ENCODE measurements at places on chromosomes 16 and 17.

DNA sequence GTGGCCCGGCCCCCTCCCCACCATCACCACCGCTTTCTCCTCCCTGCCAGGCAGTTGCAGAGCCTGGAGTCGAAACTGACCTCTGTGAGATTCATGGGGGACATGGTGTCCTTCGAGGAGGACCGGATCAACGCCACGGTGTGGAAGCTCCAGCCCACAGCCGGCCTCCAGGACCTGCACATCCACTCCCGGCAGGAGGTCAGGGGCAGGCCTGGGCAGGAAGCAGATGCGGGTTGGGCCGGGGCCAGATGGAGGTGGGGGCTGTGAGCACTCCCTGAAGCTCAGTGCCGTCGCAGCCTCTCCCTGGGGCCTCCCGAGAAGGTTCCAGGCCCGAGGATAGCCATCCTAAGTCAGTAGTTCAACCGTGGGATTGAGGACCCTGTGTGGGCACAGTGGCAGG is 14.2 kb upstream of the ADGRG3 start:
- DNase-seq, result no peak

DNA sequence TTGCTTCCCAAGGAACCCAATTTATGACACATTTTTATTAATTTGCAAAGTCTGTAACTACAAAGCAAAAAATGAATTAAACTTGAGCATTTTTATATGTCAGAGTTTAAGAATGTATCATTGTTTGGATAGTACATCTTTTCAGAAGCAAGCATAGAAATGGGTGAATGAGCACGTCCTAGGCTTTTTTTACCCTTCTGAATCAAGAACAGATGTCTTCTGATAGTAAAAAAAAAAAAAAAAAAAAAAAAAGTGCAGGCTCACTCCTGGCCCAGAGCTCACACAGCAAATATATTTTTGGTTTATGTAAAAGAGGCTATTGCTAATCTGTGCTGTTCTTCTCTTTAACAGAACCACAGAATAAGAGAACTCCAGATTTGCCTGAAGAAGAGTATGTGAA is 6.3 kb downstream of the TERF2IP start:
- no peak for DNase-seq

- no peak for DNase-seq
These were observed at the start of gene BCAR1 for GRCh38 chr16:75251280-75252048. Gene BCAR1 (minus strand): TSS chr16:75251624. CDS start chr16:75251482, 142 bp downstream.

DNA sequence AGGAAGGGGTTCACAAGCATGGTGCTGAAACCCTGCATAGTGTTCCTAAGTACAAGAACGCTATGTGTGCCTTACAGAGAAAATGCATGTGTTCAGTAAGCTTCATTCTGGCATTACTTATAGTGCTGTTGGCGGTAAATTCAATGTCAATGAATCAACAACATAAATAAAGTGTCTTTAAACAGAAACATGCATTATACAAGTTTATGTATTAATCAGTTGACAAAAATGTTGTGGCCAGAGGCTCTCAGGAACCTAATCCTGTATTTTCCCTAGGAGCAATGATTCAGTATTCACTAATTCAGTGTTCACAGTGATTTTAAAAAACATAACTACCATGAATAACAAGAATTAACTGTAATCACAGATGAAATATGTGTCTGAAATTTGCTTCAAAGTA is 47.1 kb upstream of the MYOCD start:
- DNase-seq, result no peak

DNA sequence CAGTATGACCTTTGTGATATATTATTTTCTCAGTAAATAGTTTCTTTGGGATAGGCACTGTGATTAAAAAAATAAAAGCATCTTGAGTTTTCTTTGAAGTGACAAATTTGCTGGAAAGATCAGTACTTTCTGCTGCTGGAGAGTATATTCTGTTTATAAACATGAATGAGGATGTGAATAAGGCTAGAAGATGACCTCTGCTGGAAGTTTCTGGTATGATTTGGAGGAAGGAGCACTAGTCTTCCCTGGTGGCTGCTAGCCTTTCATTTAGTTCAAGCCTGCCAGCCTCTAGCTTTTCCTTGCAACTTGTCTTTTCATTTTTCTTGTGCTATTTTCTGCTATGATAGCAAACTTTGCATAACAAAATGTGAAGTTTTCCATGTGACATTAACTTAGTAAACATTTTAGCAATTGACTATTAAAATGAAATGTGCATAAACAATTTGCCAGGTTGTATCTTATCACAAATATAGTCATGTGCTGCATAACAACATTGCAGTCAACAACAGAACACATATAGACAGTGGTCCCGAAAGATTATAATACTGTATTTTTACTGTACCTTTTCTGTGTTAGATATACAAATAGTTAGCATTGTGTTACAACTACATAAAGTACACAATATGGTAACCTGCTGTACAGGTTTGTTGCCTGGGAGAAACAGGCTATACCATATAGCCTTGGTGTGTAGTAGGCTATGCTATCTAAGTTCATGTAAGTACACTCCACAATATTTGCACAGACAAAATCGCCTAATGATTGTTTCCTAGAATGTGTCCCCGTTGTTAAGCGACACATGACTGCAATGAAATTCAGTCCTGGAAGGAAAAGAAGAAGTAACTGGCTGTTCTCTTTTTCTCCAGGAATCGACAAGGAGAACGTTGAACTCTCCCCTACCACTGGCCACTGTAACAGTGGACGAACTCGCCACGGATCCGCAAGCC is 18.1 kb upstream of the RAB11FIP4 start:
- DNase-seq, result no peak

GRCh38 chr16:86285938-86286921 is 224.1 kb upstream of the FOXF1 start:
- no peak for DNase-seq

DNA sequence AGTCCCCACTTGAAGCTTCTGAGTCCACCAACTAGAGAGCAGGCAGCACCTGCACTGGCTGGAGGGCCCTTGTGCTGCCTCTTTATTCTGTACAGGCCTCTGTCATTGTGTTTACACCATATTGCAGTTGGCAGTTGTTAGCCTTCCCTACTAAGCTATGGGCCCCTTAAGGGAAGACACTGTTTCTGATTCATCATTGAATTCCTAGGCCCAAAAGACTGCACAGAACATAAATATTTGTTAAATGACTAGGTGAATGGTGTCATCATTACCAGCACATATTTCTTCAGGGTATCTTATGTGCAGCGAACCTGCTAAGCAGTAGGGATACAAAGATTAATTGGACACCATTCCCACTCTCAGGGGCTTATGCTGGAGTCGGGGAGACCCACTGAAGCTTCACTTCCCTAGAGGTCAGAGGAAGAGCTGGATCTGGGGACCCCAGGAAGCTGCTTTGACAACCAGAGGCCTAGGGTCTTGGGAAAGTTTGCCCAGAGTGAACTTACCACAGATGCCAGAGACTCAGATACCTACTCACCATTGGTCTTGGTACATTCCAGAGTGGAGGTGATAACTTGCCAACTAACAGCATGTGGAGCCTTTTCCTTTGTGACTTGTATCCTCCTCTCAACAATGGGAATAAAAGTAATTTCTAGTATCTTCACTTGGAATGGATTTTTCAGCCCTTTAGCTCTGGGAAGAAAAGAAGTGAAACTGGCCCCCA is 28.7 kb upstream of the DDX52 start:
- DNase-seq, result no peak

DNA sequence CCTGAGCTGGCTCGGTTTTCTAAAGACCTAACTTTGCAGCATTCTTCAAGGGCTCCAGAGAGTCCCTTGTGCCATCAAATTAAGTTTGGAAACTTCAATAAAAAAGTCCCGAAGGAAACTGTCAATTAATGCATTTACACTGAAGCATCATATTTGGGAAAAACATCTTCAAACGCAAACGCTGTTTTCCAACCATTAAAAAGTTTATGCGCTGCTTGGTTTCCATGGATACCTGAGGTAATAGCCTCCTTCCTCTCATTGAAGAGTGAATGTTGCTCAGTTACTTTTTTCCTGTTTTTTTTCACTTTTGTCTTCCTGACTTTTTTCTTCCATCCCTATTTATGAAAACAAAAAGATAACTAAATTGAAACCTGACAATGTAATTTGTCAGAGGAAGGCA is 399.1 kb downstream of the MAF start:
- DNase-seq, result no peak

- no peak for DNase-seq
These were observed 36.3 kb downstream of the MARF1 start for GRCh38 chr16:15606518-15607220.

- no peak for DNase-seq
These were observed 136.1 kb downstream of the RAB11FIP4 start for GRCh38 chr17:31527606-31528005.

DNA sequence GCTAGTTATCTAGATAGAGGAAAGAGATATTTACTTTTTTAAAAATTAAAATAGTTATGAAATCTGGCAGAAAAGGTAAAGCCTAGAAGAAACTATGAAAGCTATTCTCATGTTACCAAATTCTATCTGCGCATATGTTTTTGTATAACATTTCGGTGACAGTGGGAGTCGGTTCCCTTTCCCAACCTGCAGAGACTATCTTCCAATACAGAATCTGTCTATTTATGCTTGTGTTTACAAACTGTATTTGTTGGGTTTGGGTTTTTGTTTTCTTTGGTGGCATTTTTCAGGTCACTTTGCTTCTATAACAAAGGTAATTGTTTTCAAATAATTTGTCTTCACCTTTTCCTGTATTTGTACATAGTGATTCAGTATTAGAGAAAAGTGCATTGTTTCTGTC is 69.8 kb downstream of the YPEL2 start:
- DNase-seq, result no peak

- no peak for DNase-seq
These were observed 60.6 kb upstream of the DHX40 start for GRCh38 chr17:59504821-59505220.
